Upper lobe of left lung (tissue), 6 donors: ENCODE measurements at places on chromosomes 7 and 10.

- no peak for DNase-seq
These were observed 8.4 kb downstream of the AGAP3 start for GRCh38 chr7:151094675-151095074.

DNA sequence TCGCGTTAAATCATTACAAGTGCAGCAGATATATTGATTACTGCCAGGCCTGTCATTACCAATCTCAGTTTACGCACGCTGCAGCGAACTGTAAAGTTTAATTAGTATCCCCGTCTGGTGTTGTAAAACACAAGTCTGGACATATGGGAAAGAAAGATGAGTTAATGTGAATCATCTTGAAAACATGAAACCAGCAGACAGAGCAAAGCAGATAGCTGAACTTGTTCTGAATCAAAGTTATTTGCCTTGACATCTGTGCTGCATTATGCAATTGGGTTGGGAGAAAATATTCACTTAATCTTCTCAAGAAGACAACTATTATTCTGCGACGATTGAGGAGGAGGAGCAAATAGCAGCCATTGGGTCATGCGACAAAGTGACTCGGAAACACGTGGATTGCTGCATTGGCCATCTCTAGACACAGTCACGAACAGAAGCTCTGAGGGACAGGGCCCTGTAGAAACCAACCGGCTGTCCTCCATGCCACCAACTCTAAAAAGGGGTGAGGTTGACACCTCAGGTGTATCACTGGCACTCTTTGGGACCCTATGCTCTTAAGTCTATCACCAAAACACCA is 156.3 kb upstream of the C7orf33 start:
- DNase-seq = no peak

DNA sequence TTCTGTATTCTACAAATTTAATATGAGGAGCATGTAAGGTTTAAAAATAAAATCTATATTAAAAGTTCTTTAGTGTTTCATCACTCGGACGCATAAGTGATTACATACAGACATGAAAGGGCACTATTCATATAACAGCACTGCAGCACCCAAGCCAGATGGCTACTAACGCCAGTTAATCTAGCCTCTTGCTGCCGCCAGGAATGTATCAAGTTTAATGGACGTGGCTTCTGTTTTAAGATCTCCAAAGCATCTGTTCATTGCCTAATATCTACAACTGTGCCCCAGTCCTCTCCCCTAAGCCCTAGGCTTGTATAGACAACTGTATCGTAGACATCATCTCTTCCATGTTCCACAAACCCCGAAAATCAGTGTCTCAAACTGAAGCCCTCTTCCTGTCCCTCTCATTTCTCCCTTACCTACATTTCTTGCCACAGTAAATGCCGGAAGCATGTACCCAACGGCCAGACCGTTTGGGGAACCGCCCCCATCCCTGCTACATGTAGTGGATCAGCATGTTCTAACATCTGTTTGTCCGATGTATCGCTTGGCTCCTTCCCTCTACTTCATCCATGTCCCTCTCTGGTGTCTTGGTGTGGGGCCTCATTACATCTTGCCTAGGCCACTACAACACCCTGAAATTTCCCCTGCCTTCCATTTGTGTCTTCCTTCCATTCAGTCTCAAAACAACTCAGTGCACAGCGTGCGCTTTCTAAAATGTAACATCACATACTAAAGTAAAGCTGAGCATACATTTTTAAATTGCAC is 147.5 kb upstream of the RSU1 start:
- DNase-seq = no peak

GRCh38 chr10:77245953-77246352 is 391.7 kb downstream of the KCNMA1 start:
- DNase-seq = no peak

DNA sequence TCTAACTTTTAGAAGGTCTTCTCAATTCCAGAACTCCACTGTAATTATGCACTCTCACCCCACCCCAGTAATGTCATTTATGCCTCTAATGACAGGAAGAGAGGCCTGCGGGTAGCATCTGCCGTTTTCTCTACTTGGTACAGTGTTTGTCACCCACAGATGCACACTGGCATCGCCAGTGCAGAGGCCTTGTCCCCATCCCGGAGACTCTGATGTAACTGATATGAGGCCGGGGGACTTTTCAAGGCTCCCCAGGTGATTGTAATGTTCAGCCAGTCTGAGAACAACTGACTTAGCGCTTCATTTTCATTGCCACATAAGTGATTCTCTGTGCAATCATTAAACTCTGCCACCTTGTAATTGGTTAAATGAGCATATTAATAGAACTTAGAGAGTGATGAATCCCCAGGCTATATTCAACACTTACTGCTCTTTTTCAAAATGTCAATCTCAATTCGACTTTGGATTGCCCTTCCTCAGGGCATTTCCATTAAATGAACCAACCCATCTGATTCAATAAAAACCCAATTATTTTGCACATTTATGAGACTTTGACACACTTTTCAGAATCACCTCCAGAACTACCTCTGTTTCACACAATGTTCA is 113.2 kb downstream of the HERPUD2 start:
- no peak for DNase-seq

GRCh38 chr10:76456197-76456596 is 1024.8 kb downstream of the LRMDA start:
- no peak for DNase-seq

DNA sequence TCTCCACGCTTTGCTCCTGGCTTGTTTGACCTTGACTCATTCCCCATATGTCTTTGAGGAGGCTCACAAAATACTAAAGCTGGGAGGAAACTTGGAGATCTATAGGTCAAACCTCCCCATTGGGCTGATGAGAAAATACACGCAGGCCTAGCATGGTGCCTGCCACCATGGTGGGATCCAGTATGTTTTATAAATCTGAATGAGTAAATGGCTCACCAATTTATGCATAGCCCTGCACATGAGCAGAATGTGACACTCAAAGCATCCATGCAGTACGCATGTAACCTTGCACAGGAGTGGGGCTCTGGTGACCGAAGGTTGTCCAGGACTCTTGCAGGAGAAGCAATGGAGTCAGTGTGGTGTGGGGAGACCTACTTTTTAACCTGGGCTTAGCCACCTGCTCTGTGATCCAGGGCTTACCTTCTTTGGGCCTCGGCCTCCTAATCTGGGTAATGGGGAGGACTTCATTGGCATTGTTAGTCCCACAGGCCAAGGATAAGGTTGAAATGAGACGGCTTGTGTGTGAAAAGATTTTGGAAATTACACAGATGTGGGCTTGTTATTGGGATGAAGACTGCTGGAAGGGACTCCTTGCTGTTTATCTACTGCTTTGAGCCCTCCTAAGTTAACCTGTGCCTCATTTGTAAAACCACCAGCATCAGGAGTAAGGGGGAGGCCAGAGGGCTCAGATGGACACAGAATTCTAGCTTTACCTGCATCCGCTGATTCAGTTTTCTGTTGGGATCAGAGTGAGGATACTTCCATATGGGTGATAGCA is 58.4 kb downstream of the ADCYAP1R1 start:
- DNase-seq = no peak

DNA sequence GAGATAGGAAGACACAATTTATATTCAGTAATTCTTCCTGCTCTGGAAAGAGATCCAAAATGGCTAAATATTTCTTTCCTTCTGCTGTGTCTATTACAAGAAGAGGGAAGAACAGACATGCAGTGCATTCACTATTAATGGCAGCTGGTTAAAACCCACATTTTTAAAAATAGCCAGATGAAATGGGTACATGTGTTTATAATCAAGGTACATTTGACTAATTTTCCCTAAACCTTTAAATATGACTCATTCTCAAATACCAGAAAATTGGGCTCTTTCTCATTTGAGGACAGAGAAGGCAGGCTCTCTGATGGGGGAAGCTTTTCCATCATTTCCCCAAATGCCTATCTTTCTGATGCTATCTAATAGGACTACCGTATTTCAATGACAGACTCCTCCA is 215.7 kb upstream of the HABP2 start:
- no peak for DNase-seq

GRCh38 chr7:128037880-128038619 is 6.8 kb upstream of the LRRC4 start:
- DNase-seq = no peak

DNA sequence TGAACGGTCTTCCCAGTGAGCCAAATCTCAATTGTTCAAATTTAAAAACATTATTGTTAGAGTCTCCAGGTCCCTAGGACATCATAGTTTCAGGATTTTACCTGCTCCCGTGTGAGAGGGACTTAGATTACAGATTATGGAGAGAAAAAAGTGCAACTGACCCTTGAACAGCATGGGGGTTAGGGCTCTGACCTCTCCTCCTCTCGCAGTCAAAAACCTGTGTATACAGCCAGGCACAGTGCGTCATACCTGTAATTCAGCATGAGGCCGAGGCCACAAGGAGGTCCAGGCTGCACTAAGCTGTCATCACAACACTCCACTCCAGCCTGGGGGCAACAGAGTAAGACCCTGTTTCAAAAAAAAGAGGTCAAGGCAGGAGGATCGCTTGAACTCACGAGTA is 25.5 kb downstream of the BAZ1B start:
- no peak for DNase-seq

DNA sequence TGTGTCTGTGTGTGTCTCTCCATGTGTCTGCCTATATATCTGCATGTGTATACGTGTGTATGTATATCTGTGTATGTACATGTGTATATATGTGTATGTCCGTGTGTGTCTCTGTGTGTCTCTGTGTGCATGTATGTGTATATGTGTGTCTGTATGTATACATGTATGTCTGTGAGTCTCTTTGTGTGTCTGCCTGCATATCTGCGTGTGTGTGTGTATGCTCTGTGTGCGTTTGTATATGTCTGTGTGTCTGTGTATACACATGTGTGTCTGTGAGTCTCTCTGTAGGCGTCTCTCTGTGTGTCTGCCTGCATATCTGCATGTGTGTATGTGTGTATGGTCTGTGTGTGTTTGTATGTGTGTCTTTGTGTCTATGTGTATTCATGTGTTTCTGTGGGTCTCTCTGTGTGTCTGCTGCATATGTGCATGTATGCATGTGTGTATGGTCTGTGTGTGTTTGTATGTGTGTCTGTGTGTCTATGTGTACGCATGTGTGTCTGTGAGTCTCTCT is 23.7 kb upstream of the KLF6 start:
- no peak for DNase-seq

- no peak for DNase-seq
These were observed 2.8 kb downstream of the PDGFA start for GRCh38 chr7:516606-517456.

DNA sequence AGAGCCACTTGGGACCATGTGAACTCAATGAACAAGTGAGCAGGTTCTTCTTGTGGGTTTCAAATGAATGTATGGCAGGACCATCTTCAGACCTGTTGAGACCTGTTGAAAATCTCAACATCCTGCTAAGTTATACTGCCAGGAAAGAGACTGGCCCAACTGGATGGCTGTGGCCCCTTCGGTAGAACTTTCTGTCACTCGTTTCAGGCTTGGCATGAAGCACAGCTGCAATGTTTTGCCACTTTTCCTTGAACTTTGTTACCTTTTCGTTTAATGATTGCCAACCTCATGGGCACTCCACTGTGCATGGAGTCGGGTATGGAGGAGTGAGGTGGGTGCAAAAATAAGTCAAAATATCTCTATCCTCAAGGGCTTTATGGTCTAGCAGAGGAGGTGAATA is 36.7 kb upstream of the SLC35B4 start:
- no peak for DNase-seq

GRCh38 chr10:102230264-102230860 is 4.3 kb downstream of the ELOVL3 start:
- DNase-seq = peak; percentile 89

DNA sequence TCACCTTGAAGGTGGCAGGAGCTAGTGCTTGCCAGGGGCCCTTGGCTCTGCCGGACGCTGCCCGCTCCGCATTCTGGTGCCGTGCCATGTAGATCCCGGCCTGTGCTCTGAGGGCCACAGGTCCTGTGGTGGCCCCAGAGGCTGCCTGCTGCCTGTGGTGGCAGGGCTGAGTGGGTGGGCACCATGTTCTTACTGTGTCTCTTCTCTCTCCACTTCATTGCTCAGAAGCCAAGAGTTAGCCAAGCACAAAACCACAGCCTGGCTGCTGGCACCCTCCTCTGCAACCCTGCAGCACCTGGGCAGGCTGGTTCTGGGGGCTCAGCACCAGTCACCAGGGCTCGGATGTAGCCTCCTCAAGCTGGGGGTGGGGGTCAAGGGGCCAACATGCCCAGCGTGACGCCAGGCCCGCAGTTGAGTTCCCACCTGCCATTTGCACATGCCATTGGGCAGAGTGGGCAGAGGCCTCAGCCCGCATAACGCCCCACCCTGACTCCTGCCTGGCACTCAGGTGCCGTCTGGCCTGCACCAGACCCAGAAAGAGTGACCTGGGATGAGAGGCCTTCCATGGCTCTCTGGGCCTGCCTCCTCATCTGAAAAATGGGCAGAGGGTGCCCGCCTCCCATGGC is 16.3 kb downstream of the ZMIZ1 start:
- DNase-seq = no peak

GRCh38 chr10:7046615-7047014 is 364.2 kb downstream of the SFMBT2 start:
- DNase-seq = no peak

DNA sequence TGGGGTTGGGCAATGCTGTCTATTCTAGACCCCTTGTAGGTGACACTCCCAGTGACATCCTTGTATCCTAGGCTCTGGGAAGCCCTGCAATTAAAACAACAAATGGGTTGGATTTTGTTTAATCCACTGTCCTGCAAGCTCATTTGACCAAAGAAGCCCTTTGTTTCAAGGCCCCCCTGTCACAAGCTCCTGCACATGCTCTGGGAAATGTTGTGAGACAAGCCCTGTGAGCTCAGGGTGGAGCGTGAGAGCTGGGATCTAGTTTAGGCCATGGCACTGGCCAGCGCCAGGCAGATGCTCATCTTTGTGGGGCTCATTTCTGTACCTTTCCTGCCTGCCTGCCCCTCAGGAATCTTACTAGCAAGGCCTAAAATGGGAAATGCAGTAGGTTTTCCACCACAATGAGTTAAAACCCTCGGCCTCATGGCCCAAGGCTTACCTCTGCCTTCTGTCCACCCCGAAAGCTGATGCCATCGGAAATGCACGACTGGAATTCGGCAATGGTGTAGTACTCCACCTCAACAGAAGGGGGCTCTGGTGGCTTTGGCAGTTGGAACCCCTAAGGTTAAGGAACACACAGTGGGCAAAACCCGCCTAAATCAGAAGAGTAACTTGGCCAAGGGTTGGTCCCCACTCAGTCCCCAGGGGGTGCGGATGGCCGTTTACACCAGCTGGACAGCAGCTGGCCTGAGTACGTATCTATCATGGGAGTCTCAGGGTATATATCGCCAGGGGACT is 112.0 kb downstream of the NEURL1 start:
- DNase-seq = no peak

- no peak for DNase-seq
These were observed 32.2 kb upstream of the ZFAND2A start for GRCh38 chr7:1192171-1192676.

- no peak for DNase-seq
These were observed 198.4 kb downstream of the CNTNAP2 start for GRCh38 chr7:146314962-146315361.

DNA sequence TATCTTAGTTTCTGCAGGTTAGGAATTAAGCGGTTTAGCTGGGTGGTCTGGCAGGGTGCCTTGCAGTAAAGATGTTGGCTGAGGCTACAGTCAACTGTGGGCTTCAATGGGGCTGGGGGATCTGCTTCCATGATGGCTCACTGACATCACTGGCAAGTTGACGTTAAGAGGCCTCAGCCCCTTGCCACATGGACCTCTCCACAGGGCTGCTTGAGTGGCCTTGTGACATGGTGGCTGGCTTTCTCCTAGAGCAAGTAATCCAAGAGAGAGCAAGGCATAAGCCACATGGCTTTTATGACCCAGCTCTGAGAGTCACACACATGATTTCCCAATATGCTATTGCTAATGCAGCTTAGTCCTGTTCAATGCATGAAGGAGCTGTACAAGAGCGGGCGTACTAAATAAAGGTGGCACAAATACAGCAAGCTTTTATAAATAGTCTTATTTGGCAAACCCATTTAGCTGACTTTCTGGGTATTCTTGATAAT is 109.1 kb downstream of the SEPTIN7 start:
- no peak for DNase-seq
